ENCODE measurements at places on chromosomes 6 and 20.
A peak's percentile ranks its signal among the peaks of the same experiment; 100 is the strongest.

- DNase-seq: no peak
Observed at GRCh38 chr6:111776236-111777221, 96.7 kb downstream of the FYN start.

GRCh38 chr20:41261260-41261659, 56.3 kb downstream of the ZHX3 start:
- DNase-seq: no peak

DNA sequence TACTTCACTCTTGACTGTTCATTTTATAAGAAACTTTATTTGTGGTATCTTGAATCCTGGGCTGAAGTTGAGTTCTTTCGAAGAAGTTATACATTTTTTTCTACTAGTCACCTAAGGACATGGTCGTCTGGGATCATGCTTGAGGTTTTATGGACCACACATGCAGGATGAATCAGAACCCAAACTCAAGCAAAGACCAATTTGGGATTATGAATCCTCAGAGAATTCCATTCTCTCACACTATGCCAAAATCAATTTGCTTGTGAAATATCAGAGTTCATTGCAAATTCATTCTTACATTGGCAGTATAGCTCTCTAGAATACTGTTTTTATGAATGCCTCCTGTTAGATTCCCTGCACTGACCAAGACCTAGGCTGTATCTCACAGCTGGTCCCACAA, 114.3 kb upstream of the HDAC2 start:
- no peak for DNase-seq

DNA sequence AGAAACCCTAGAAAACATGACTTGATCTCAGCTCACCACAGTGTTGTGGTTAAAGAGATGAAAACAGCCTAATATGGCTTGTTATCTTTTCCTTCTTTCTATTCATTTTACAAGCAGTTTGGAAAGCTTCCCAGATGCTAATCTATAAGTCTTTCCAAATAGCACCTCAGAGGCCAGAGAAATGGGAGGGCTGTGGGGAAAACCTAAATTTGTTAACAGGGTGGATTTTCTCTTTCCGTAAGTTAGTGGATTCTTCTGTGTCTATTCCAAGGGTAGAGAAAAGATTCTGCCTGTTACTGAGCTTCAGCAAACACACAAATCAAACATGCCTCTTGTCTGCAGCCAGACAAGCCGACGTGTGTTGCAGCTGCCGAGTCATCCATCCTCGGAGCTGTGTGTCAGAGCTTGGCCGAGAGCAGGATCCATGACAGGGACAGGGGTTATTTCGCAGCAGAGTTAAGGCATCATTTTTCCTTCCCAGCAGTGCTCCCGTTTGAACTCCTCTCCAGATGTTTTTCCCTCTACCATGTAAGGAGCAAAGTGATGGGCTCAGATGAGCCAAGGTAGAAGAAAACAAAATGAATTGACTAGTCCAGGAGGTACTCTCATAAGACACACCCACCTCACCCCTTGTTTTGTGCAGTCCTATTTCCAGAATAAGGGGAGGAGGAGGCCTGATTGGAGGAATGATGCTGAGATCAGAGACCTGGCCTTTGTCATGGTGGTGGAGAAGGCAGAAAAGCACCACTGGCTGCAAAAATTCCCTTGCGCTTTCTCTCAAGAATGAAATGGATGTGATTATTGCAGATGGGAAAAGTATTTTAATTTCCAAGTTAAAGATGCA, 560.0 kb downstream of the C6orf118 start:
- DNase-seq: no peak

GRCh38 chr6:90406957-90407356, 110.3 kb upstream of the BACH2 start:
- DNase-seq: no peak

- DNase-seq: no peak
Observed at GRCh38 chr6:119296036-119297035, 53.2 kb downstream of the MAN1A1 start.

- DNase-seq: no peak
Observed at GRCh38 chr6:44787254-44787834, 399.8 kb downstream of the CDC5L start.

- DNase-seq: no peak
Observed at GRCh38 chr20:47355489-47356219, 845 bp downstream of the ZMYND8 start.

GRCh38 chr20:57620274-57620990, at the start of gene ZBP1:
Gene ZBP1, minus strand, starts transcription at chr20:57620426. Its CDS starts 131 bp downstream, at chr20:57620295.
- peak; percentile 85 for DNase-seq

- DNase-seq: no peak
Observed at GRCh38 chr20:18705490-18705889, 108.1 kb upstream of the SCP2D1 start.

DNA sequence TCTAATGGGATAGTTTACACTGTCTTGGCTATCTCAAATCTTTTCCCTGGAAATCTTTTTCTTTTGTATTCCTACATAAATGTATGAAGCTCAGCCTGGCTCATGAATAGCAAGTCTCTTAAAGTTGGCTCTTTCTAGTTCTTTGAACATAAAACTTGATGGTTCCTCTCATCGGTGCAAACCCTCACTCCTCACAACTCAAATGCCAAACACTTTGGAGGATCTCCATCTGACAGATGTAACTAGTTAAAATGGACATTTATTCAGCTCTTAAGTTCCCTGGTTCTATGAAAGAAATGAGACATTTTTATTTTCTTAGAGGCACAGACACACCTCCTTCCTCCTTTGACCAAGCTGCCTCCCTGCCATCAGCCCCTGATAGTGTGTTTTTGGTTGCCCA, 43.6 kb upstream of the IL17A start:
- DNase-seq: no peak

- no peak for DNase-seq
Observed at GRCh38 chr6:51352506-51353029, 533.9 kb downstream of the TFAP2B start.

DNA sequence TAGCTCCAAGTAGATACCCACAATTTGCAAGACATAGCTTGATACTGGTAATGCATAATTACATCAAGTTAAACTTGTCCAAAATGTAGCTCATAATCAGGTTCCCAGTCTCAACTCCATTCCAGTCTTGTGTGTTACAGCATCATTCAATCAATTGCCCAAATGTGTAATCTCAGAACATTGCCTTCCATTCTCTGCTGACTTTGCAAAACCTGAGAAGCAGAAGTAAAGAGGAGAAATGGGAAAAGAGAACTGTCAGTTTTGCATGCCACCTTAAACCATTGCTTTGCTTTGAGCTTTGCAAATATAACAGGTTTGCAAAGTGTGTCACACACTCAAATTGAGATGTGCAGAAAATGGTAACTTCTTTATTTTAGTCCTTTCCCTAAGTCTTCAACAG, 40.3 kb upstream of the CNKSR3 start:
- no peak for DNase-seq

DNA sequence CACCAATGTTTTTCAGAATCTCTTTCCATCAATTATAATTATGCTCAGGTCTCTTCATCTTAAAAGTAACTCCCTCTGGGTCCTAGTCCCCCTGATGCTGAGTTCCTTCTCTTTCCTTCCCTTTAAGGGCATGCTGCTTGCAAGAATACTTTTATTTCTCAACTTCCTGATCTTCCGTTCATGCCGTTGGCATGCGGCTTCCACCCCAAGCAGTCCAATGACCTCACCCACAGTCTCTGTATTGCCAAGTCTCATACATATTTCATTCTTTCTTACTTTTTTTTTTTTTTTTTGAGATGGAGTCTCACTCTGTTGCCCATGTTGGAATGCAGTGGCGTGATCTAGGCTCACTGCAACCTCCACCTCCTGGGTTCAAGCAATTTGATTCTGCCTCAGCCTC, 83.5 kb downstream of the NDUFAF5 start:
- DNase-seq: no peak

- DNase-seq: no peak
Observed at GRCh38 chr6:156306531-156306930, 470.6 kb upstream of the ARID1B start.

DNA sequence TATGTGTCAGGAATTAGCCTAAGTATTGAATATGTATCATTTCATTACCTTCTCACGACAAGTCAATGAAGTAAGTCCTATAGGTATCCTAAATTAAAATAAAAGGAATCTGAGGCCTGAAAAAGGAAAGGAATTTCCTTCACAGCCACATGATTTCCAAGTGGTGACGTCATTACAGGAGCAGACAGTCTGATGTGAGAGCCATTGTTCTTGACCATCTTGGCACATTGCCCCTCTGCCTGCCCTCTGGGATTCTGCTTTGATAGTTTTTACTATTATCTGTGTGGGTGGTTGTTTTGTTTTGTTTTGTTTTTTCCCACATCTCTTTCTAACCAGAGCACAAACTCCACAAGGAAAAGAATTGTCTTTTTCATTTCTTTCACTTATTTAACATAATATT, 219.8 kb upstream of the UFL1 start:
- DNase-seq: no peak

GRCh38 chr6:131980791-131981623, 29.8 kb upstream of the CCN2 start:
- DNase-seq: no peak

DNA sequence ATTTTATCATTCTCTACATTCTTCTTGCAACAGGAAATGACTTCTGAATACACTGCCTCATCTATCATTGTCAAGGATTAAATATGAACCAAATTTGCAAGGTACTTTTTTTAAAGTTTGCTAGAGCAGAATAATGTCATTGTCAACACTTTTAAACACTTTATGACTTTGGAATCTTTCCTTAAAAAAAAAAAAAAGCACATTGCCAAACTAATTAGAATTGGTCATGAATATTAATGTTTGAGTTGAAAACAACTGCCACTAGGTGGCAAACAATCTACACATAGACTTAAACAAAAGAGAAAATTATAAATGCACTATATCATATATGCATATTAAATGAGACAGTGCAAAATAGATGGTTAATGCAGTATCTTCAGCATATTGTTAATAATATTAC, 32.5 kb upstream of the TMEM244 start:
- DNase-seq: no peak

GRCh38 chr6:118825661-118826060, 68.3 kb upstream of the ASF1A start:
- DNase-seq: no peak

GRCh38 chr6:134921276-134921675, 28.6 kb downstream of the ALDH8A1 start:
- no peak for DNase-seq

GRCh38 chr20:50305636-50306477, 115.2 kb downstream of the CEBPB start:
- no peak for DNase-seq

DNA sequence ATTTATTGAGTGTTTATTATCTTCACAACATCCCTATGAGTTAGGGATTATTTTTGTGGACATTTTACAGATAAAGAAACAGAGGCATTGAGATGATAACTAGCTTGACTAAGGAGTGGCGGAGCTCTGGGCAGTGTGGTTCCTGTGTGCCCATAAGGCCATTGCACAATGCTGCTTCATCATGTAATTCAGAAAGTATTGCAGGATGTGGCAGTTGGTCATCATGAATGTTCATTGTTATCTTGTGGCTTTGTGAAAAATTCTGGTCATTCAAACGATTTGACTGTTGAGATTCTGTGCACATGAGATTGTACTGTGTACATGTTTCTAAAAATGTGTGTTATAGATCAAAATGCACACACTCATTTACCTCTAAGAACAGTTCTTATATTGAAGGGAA, 150.8 kb downstream of the ESR1 start:
- DNase-seq: no peak

DNA sequence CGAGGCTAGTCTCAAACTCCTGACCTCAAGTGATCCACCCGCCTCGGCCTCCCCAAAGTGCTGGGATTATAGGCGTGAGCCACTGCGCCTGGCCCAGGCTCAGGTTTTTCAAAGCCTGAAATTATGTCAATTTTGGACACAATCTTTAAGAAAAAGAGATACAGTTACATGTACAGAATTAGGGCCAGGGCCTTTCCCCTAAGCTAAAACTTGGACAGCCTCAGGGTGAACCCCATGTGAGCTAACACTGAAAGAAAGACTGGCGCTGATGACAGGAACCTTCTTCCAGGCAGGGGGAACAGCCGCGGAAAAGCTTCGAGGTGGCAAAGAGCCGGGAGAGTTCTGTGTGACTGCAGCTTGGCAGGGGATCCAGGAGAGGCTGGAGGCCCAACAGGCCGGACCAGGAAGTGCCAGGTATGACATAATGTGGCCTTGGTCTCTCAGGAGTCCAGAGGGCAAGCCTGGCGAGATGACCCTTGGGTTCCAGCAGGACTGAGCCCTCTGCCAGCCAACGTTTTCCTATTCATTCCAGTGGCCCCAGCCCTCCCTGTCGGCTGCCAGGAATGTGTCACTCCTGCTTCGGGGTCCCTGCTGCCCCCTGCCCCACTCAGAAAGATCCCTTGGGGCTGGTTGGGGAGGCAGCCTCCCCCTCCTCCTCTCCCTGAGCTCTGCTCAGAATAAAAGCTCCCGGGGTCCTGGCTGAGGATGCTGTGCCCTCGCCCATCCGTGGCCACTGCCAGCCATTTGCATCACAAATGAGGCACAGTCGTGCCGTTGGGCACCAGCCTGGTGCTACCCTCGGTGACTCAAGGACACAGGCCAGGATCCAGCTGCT, 37.3 kb downstream of the RBM38 start:
- DNase-seq: no peak

GRCh38 chr20:57199656-57200405, 66.6 kb downstream of the BMP7 start:
- no peak for DNase-seq

DNA sequence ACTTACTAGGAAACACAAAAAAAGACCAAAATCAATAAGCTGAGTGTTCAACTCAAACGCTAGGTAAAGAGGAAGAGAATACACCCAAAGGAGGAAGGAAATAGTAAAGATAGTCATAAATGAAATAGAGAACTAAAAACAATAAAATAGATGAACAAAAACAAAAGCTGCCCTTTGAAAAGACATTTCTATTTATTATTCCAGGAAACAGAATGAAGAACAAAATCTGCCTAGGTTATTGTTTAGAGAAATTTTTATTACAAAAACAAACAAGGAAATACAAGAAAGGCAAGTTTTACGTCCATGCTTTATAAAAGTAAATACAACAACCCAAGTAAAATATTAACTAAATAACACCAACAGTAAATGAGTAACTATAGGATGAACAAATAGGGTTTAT, 20.1 kb downstream of the HLA-DMB start:
- DNase-seq: no peak

DNA sequence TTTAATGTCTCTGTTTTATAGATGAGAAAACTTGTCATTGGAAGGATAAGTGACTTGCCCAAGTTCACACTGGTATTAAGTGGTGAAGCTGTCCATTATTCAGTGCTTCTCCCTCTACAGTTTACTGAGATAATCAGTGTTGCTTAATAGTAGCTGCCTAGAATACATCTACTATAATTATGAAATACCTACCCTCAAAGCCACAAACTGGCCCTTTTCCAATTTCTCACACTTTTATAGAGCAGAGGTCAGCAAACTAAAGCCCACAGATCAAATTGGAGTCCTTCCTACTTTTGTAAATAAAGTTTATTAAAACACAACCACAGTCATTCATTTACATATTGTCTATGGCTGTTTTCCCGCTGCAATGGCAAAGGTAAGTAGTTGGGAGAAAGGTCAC, 73.5 kb downstream of the EYS start:
- DNase-seq: no peak

GRCh38 chr6:42104095-42104803, 38.2 kb downstream of the C6orf132 start:
- DNase-seq: peak; percentile 90

GRCh38 chr6:25016014-25016720, 80.4 kb upstream of the RIPOR2 start:
- no peak for DNase-seq

- no peak for DNase-seq
Observed at GRCh38 chr6:2589171-2589661, 161.5 kb downstream of the MYLK4 start.

Measured in GM10248 (cell line).